ENCODE measurements at places on chromosomes 1 and 21. TPM values are rescaled to one million over a fixed set of nuclear protein-coding genes. Genes with fewer than 3 reads are reported as not detected.

Gene TPR
- total RNA-seq: 81.6 TPM

Gene TSPAN2
- 1.8 TPM for total RNA-seq

Gene SLC66A1
- total RNA-seq: 11.5 TPM

Gene PLPPR4
- 0.54 TPM for total RNA-seq

Gene REN
- 0.11 TPM for total RNA-seq

Gene SPATA46
- total RNA-seq: not detected

All from dermis lymphatic vessel endothelial cell (primary cell).